Activated T-cell treated with anti-CD3 and anti-CD28 coated beads, Interleukin-2, amount 50 U/mL, for 72 hours (primary cell): ENCODE measurements at places on chromosomes 2 and 18. TPM values are rescaled to one million over a fixed set of nuclear protein-coding genes. Genes with fewer than 3 reads are reported as not detected.
A peak's percentile ranks its signal among the peaks of the same experiment; 100 is the strongest.

BUB1 gene
- total RNA-seq, result 80.8 TPM

REG3G gene
- total RNA-seq, result not detected

SP9 gene
- not detected for total RNA-seq

GPR45 gene
- total RNA-seq, result not detected

IGFBP5 gene
- not detected for total RNA-seq

ESPNL gene
- 0.07 TPM for total RNA-seq

CNDP1 gene
- total RNA-seq, result not detected

PLA2R1 gene
- total RNA-seq, result not detected

OR6B2 gene
- total RNA-seq, result not detected

TDRD15 gene
- not detected for total RNA-seq

DNA sequence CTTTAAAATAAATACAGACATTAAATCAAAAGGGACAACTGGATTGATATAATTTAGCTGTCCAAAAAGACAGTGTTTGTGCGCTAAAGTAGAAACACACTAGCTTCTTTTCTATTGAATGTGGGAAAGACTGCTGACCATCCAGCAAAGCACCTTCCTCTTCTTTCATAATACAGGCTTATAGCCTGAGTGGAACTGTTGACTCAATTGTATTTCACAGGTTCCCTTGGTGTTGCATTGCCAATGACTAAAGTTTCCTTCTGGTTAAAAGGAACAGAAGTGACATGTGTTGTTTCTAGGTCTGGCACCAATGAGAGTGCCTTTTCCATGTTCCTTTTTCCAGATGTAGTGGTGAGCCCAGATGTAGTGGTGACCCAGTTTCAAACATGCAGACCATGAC is 412.3 kb downstream of the RNF144A start:
- no peaks in the 10 kb centered on the region for H3K4me1 ChIP-seq
- no peak for DNase-seq
- peaks cover 13% of the 10 kb centered on the region for H3K27me3 ChIP-seq

GRCh38 chr2:105570757-105571156 is 171.9 kb upstream of the FHL2 start:
- H3K36me3 ChIP-seq, result no peaks in the 10 kb centered on the region
- no peak overlapping the region for H3K27ac ChIP-seq
- DNase-seq, result no peak

GRCh38 chr18:43692099-43692690 is 414.9 kb upstream of the SYT4 start:
- no peaks in the 10 kb centered on the region for H3K36me3 ChIP-seq
- H3K4me1 ChIP-seq, result no peaks in the 10 kb centered on the region
- DNase-seq, result no peak
- no peak overlapping the region for H3K4me3 ChIP-seq

GRCh38 chr2:203585516-203585915 is 50.4 kb upstream of the RAPH1 start:
- H3K27me3 ChIP-seq, result peaks cover 6% of the 10 kb centered on the region
- H3K36me3 ChIP-seq, result no peaks in the 10 kb centered on the region

- peaks cover 14% of the 10 kb centered on the region for H3K4me1 ChIP-seq
- peak overlapping the region; percentile 14 for H3K4me3 ChIP-seq
- H3K36me3 ChIP-seq, result no peaks in the 10 kb centered on the region
- no peak for DNase-seq
- no peaks in the 10 kb centered on the region for H3K27me3 ChIP-seq
Measured at GRCh38 chr2:58107803-58108710, 61.5 kb downstream of the VRK2 start.

GRCh38 chr18:71743634-71744033 is 800.5 kb downstream of the CBLN2 start:
- no peaks in the 10 kb centered on the region for H3K27me3 ChIP-seq
- H3K27ac ChIP-seq, result no peak overlapping the region
- DNase-seq, result no peak
- no peaks in the 10 kb centered on the region for H3K4me1 ChIP-seq
- no peak overlapping the region for H3K4me3 ChIP-seq

- no peaks in the 10 kb centered on the region for H3K27me3 ChIP-seq
- DNase-seq, result no peak
- H3K36me3 ChIP-seq, result no peaks in the 10 kb centered on the region
- no peak overlapping the region for H3K4me3 ChIP-seq
- H3K4me1 ChIP-seq, result peaks cover 25% of the 10 kb centered on the region
Measured at GRCh38 chr18:31661965-31662364, 22.4 kb downstream of the B4GALT6 start.

DNA sequence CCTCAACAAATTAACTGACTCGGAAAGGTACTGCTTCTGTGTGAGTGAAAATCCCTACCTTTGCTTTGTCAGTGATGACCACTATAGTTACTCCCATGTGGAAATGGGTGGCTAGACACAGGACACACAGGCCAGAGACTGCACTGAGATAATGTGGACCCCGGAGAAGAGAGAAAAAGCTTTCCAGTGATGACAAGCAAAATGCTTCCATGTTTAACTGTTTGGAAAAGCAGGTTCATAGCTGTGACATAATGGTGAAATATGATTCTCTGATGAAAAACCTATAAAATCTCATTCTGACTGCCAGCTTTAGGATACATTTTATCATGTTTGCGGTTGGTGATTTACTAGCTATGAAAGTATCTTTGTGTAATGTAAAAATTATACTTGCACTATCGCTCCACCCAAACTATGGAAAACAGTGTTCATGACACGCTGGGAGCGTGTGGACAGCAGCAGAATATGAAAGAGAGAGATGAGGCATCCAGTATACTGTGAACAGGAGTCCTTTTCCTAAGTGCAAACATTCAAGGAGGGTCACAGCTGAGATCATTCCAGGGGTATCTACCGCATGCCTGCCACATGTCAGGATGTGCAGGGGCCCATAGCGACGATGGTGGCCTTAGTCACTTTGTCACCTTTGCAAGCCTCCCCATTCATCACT is 782.7 kb upstream of the SOX11 start:
- H3K4me3 ChIP-seq, result no peak overlapping the region
- no peaks in the 10 kb centered on the region for H3K36me3 ChIP-seq
- no peaks in the 10 kb centered on the region for H3K27me3 ChIP-seq
- H3K27ac ChIP-seq, result no peak overlapping the region
- no peak for DNase-seq

DNA sequence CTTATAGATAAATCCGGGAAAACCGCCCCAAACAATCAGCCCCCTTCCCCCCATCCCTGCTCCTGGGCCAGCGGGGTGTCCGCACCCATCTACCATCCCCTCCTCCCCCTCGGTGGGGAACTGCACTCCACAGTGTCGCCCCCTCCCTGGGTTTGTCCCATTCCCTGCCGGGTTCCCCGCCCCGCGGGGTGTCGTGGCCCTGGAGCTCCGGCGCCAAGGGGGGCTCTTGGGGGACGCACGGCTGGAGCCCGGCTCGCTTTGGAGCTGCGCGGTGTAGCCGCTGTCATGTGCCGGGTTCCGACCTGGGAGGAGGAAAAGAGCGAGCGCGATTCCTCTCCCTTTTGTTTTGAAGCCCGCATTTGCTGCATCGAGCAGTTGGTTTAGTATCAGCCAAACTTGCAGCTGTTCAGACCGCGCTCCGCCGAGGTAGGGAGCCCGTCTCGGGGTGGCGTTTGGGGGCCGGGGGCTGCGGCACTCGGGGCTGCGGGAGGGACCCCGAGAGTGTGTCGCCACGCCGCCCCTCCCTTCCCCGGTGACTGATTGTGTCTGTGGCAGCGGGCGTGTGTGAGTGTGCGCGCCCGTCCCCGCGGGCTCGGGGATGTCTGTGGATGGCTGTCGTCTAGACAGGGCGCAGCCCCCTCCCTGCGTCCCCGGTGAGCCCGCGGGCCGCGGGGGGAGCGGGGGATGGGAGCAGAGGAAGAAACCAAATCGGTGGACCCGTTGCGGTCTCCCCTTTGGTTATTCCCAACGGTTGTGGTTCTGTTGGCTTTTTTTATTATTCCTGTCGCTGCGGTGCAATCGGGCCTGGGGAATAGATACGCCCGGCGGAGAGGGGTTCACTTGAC is 797 bp downstream of the CTIF start:
- H3K27ac ChIP-seq, result no peak overlapping the region
- peak; percentile 28 for DNase-seq
- H3K36me3 ChIP-seq, result no peaks in the 10 kb centered on the region

DNA sequence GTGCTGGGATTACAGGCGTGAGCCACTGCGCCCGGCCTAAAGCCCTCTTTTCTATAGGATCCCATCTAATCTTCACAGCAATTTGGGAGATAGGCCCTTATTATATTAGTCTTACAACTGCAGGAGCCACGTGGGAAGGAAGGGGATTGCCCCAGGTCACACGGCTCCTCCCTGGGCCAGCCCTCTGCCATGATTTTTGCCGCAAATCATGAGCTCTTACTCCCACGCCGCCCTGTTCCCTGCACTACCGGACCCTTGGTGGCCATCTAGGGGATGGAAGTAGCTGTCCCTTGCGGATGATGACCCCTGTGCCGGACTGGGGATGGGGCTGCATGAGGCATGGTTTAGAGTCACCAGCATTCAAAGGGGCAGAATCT is 28.4 kb upstream of the PTMA start:
- no peak overlapping the region for H3K27ac ChIP-seq
- peaks cover 2% of the 10 kb centered on the region for H3K36me3 ChIP-seq
- H3K4me3 ChIP-seq, result no peak overlapping the region
- peaks cover 24% of the 10 kb centered on the region for H3K27me3 ChIP-seq
- DNase-seq, result no peak

GRCh38 chr2:236167297-236168109 is 683 bp downstream of the GBX2 start:
- no peak overlapping the region for H3K27ac ChIP-seq
- peaks cover 2% of the 10 kb centered on the region for H3K36me3 ChIP-seq
- H3K4me3 ChIP-seq, result no peak overlapping the region
- no peak for DNase-seq
- peaks cover 61% of the 10 kb centered on the region for H3K27me3 ChIP-seq

- no peaks in the 10 kb centered on the region for H3K27me3 ChIP-seq
- H3K4me1 ChIP-seq, result no peaks in the 10 kb centered on the region
- H3K4me3 ChIP-seq, result no peak overlapping the region
- H3K36me3 ChIP-seq, result no peaks in the 10 kb centered on the region
Measured at GRCh38 chr2:156935616-156936015, 321.9 kb upstream of the GALNT5 start.

- H3K27ac ChIP-seq, result peak overlapping the region; percentile 84
- H3K27me3 ChIP-seq, result no peaks in the 10 kb centered on the region
- no peak overlapping the region for H3K4me3 ChIP-seq
- no peak for DNase-seq
- peaks cover 23% of the 10 kb centered on the region for H3K36me3 ChIP-seq
Measured at GRCh38 chr2:98598781-98599428, 9.4 kb downstream of the COA5 start.

GRCh38 chr2:8572712-8573233 is 109.1 kb upstream of the ID2 start:
- DNase-seq, result no peak
- no peaks in the 10 kb centered on the region for H3K36me3 ChIP-seq
- H3K4me3 ChIP-seq, result no peak overlapping the region
- peaks cover 6% of the 10 kb centered on the region for H3K27me3 ChIP-seq
- peaks cover 39% of the 10 kb centered on the region for H3K4me1 ChIP-seq
- H3K27ac ChIP-seq, result no peak overlapping the region

DNA sequence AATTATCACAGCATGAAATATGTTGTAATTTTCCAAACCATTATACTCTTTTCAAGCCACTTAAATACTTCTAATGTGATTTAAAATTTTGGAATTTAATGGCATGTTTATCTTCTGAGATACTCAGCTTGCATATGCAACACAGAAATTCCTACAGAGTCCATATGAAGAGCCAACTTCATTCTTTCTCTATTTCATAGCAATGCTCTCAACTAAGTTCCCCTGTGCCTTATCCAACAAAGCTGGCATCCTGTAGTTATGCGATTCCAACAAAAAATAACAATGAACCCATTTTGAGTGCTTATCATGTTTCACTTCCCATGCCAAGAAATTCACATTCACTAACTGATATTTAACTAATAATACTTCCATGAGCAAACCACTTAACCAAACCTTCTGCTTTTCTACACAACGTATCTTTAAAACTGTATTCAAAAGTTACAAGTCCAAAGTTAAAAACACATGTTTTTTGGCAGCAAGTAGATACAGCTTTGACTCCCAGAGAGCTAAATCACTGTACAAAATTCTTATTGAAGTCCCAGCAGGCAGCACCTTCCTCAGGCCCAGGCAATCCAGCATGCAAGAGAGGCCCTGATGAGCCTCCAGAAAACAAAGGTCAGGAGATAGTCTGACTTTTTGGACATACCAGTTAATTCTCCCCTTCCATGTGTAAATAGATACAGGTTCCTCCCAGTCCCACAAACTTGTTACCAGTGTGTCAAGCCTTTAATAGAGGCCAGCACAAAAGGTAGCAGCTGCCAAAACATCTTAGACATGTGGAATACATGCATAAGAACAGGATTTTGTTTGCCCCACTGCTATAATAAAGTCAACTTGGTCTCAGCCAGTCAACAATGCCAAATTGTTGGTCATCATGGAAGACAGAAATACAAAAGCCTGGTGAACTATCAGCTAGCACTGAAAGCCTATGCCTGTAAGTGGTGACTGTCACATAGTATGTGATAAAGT is 113.1 kb upstream of the WDR75 start:
- DNase-seq, result no peak
- no peak overlapping the region for H3K27ac ChIP-seq
- no peaks in the 10 kb centered on the region for H3K27me3 ChIP-seq
- H3K4me1 ChIP-seq, result peaks cover 13% of the 10 kb centered on the region
- H3K36me3 ChIP-seq, result peaks cover 4% of the 10 kb centered on the region

DNA sequence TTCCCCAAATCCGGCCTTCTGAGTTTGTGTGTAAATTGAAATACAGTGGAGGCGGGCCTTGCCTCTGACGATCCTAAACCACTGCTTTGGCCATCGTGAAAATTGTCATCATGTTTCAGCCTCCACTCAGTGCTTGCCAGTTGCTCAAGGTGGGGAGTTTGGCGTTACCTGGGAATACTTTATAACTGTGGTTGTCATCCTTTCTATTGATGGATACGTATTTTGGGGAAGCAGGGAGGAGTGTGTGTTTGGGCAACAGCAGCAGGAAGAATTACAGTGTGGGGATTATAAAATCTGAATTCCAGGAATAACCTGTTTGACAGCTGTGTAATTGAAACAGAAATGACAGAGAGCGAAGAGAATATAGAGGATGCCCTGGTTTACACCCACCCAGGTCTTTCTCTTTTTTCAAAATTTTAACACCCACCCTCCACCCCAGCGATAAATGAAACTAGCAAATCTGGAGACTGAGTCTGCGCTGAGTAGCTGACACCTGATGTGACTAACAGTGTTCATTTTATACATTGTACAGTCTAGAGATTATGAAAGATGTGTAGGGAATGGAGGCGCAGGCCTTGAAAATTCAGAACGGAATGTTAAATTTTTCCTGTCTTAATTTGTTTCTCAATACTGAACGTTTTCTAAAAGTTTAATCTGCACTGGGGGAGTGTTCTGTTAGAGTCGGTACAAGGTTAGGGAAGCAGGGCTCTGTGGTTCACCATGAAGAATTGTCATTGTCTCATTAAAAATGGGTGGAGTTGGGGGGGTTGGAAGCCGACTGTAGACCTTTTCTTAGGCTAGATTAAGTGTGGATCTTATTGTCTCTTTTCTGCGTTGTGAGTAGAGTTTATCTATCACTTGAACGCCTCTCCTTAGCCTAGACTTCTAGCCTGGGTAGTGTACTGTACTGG is 1.6 kb downstream of the MAP4K4 start:
- H3K4me1 ChIP-seq, result peaks cover 11% of the 10 kb centered on the region
- peaks cover 10% of the 10 kb centered on the region for H3K36me3 ChIP-seq
- DNase-seq, result peak; percentile 35
- H3K27ac ChIP-seq, result no peak overlapping the region

GRCh38 chr2:207483066-207483465 is 46.7 kb upstream of the CREB1 start:
- no peaks in the 10 kb centered on the region for H3K27me3 ChIP-seq
- H3K4me1 ChIP-seq, result peaks cover 47% of the 10 kb centered on the region
- no peaks in the 10 kb centered on the region for H3K36me3 ChIP-seq
- no peak overlapping the region for H3K27ac ChIP-seq

GRCh38 chr18:36294031-36294430 is 3.5 kb upstream of the FHOD3 start:
- no peak for DNase-seq
- no peak overlapping the region for H3K27ac ChIP-seq
- H3K4me1 ChIP-seq, result no peaks in the 10 kb centered on the region
- peaks cover 15% of the 10 kb centered on the region for H3K27me3 ChIP-seq
- no peaks in the 10 kb centered on the region for H3K36me3 ChIP-seq
